ENCODE measurements at places on chromosomes 4 and X. TPM values are rescaled to one million over a fixed set of nuclear protein-coding genes. Genes with fewer than 3 reads are reported as not detected.

DNA sequence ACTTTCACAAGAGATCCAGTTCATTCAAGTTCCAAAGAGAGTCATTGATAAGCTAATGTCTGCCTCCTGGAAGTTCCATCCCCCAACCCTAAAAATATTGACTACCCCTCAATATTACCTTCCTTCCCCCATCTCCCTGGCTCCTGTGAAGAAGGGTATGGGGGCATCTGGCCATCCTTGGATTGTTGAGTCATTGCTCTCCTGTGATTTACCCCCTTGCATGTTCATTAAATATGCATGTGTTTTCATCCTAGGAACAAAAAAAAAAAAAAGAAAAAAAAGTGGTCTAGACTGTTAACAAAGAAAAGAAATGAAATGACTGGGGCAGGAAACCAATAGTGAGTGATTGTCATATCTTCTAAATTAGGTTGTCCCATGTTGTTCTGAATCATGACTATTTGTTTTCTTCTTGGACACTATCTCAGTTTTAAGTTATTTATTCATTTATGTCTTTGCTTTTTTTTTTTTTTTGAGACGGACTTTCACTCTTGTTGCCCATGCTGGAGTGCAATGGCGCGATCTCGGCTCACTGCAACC, 51.9 kb upstream of the HUWE1 start:
- DNase-seq, result no peak

DNA sequence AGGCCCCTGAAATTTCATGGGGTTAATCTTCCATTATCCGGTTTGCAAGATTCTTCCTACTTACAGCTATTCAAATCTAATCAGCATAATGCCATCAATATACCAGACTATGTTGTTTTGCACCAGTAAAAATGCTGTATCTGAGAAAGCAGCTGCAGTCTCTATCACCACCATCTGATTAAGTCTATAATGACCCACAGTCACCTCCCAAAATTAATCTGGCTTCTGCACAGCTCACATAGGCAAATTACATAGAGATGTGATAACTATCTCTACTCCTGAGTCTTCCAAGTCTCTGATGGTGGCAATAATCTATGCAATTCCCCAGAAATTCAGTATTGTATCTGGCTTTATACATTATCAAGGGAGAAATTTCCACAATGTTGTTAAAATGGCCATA, 113.2 kb downstream of the STPG2 start:
- DNase-seq, result no peak

The ATP2B3 gene
- total RNA-seq, result not detected

DNA sequence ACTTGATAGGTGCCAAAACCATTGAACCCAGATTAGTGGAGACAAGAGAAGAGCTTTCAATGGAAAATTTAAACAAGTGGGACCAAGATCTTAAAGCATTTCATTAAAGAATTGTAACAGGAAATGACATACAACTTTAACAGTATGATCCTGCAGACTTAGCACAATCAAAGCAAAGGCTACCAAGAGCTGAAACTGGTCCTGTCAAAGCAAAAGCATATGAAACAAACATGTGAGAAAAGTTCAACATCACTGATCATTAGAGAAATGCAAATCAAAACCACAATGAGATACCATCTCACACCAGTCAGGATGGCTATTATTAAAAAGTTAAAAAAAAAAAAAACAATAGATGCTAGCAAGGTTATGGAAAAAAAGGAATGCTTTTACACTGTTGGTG, 425.6 kb downstream of the IL1RAPL1 start:
- DNase-seq, result no peak

DNA sequence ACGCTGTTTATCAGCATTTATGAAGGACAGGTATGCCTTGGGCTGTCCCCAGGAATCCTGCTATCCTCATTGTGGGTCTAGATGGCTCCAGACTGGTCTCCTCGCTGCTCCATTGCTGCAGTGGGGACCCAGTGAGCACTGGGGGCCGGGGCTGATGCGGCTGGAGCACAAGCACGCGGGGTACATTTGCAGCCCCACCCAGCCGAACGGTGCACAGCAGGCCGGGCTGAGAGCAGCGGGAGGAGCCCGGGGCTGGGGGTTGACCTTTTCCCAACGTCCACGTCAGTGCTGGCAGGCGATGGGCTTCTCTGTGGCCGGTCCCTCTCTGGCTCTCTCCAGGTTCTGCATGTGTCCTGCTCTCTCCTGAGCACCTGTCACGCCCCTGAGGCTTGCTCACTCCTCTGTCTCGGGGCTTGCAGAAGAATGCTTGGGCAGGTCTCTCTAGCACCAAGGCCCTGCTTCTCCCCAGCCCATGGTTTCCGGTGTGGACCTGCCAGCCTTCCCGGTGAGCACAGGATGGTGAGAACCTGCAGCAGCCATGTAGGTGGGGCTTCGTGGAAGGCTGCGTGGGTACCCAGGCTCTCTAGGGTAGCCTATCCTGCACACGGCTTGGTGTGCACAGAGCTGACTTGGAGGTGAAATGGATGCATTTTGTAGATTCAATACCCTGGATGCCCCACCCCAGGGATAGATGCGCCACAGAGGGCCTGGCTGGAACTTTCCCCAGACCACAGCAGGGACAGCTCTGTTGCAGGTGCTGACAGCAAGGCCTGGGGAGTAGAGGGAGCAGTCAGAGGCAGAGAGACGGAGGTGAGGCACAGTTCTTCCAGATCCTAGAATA, 89.1 kb upstream of the ADRA2C start:
- DNase-seq, result no peak

GRCh38 chrX:67546496-67547423, 2.9 kb downstream of the AR start:
- no peak for DNase-seq

GRCh38 chr4:62293551-62293950, 1093.4 kb downstream of the ADGRL3 start:
- no peak for DNase-seq

DNA sequence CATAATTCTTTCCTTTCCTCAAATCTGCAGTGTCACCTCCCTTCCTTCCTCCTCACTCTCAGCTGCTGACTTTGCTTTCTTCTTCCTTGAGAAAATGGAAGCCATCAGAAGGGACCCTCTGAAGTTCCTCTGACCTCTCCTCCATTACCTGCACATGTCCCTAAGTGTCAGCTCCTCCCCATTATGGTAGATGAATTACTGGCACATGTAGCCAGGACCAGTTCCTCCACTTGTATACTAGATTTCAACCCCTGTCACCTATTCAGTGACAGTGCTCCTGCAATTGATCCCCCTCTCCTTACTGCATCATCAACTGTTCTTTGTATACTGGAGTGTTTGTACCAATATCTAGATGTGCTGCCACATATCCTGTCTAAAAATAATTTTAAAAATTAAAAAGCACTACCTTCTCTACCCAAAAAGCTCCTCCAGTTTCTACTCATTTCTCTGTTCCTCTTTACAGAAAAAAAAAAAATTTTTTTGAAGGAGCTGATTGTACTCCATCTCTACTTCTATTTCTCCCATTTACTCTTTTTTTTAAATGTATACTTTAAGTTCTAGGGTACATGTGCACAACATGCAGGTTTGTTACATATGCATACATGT, 78.6 kb downstream of the CLCN5 start:
- DNase-seq, result no peak

GRCh38 chrX:147981038-147981752, at the start of gene FMR1NB:
Gene FMR1NB, plus strand, starts transcription at chrX:147981337. Its CDS starts 66 bp downstream, at chrX:147981403.
- no peak for DNase-seq

DNA sequence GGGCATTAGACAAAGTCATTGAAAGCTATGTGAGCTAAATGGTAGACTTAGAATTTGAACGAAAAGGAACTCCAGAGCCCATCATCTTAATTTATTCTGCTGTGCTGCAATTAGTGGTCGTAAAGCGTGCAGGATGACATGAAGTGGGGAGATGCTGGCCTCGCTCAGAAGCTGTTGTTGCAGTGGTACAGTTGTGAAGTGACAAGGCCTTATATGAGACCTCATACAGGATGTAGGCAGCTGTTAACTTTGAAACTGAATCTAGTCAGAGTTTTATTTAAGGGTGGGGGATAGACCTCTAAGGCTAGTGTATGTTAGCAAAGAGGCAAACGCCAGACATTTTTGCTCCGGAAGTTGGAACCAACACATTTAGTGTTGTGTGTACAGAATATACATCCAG, 13.4 kb downstream of the KLF3 start:
- no peak for DNase-seq

- no peak for DNase-seq
These were observed 353.3 kb downstream of the OPHN1 start for GRCh38 chrX:68079961-68080360.

DNA sequence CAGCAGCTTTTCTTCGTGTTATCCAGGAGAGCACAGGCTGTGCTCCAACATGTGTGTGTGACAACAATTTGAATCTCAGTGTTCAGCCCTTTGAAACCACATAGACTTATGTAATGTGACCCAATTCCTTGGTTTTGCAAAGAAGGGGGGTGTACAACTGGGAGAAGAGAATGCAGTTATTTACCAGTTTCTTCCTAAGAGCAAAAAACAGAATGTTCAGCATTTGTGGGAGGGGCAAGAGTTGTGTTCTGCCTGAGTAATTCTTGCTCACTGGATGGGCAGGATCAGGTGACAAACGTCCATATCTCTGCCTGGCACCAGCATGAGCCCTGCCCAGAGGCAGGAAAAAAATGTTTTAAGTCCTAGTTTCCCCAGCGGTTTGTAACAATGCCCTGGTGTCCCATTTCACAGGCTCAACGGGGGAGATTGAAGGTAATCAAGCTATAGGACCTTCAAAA, 72.0 kb downstream of the PRPS1 start:
- DNase-seq, result no peak

DNA sequence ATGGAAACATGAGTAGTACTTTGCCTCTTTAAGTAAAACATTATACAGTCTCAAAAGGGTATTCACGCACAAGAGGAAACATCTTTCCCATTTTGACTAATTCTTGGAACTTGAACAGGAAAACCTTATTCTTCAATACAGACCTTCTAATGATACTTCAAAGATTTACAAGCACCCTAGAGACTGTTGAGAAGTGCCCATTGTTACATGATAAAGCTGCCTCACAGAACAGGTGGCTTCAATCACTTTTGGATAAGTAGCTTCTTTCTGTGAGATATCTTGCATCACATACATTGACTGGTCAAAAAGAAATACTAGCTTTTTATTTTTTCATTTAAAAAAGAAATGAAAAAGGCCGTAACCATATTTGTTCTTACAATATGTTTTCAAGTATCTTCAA, 219.4 kb downstream of the EPHA5 start:
- no peak for DNase-seq

The SSX4 gene
- not detected for total RNA-seq

The GAB1 gene
- total RNA-seq, result 17.2 TPM

The ENPEP gene
- total RNA-seq, result 4.6 TPM

DNA sequence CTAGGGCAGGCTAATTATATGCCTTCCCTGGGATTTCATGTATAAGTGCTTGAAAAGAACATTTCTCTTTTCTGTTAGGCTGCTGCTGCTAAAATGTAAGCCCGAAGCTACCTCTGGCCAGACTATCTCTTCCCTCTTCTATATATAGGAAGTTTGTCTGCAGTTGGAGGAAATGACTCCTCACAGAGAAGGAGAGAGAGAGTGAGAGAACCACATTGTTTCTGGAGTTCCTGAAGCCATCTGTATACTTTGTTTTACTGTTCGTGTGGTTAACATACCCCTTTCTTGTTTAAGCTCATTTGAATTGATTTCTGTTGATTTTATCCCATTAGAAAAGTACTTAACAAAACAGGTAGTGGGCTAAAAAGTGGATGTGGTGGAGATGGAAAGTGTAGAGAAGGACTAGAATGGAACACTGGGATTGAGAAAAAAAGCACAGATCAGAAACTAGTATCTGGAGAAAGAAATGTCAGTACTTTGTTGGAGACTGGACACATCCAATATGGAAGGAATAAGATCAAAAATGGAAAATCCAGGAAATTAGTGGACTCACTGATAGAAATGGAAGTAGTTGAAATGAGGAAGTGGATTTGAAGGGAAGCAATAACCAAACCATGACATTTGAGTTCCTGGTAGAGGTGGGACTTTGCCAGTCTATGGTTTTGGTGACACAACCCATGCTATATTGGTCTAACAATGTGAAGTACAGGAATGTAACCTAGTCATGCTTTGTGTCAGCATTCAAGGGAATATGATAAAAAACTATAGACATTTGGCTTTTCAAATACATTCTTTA, 112.6 kb downstream of the TMA16 start:
- no peak for DNase-seq

The MAGED4 gene
- total RNA-seq, result 32.5 TPM

- DNase-seq, result no peak
These were observed 719.5 kb upstream of the SLIT2 start for GRCh38 chr4:19531906-19532848.

DNA sequence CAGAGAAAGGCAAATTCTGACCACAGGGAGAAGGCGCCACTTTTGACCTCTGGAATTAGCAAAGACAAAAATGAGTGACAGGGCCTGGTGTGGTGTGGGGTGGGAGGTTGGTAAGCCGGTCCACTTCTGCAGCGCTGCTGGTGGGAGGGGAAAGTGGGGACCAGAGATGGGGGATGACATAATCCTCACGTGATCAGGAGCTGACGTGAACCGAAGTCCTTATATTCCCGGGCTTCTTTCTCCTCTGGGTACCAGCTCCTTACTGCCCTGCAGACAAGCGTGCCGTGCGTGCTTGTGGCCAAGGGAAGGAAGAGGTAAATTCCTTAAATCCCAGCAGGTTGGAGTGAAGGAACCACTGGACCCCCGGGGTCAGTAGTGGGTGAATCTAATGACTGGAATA, at the start of gene TCEAL7:
Gene TCEAL7, plus strand, starts transcription at position 249 of the 400 bp plus-strand sequence. CDS start 1,165 bp downstream, outside the sequence.
- DNase-seq, result no peak

DNA sequence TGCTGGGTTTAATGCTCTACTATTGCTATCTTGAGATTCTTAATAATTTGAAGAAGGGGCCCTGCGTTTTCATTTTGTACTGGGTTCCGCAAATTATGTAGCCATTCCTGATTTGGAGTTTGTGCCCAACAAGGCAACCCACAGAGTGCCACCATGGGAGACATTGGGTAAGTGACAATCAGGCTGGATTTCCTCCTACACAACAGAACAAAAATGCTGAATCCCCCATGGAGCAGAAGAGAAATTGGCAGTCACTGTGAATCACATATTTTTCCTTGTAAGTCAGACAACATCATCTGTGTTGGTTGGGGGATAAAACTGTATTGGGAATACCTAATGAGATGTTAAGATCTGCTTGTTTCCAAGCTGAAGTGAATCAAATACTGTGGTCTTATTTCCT, 80.9 kb downstream of the CNGA2 start:
- DNase-seq, result no peak

DNA sequence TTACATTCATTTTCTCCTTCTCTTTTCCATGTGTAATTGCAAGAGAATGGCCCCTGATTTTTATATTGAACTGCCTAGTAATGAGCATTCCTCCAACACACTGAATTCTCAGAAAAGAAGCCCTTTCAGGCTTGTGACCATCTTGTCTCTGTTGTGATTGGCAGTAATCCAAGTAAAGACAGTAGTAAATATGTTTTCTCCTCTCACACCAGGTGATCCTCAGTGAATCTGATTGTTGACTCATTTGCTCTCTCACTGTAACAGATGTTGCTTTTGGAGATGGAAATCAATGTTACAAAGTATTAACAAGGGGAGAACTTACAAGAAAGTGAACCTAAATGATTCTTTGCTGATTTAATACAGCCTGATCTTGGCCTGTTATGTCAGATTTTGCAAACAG, 271.0 kb downstream of the AFF2 start:
- no peak for DNase-seq

All from kidney epithelial cell (primary cell).